Left ventricle myocardium inferior (tissue), 1 donor: ENCODE measurements at places on chromosomes 3 and 15. TPM values are rescaled to one million over a fixed set of nuclear protein-coding genes. Genes with fewer than 3 reads are reported as not detected.

- H3K36me3 ChIP-seq, result no peaks in the 10 kb centered on the region
- DNase-seq, result no peak
- no peak overlapping the region for H3K4me3 ChIP-seq
- peaks cover 24% of the 10 kb centered on the region for H3K4me1 ChIP-seq
These were observed 3.1 kb upstream of the C3orf33 start for GRCh38 chr3:155809181-155809580.

GRCh38 chr3:114809668-114810413 is 337.2 kb downstream of the ZBTB20 start:
- peaks cover 2% of the 10 kb centered on the region for H3K36me3 ChIP-seq
- H3K27ac ChIP-seq, result no peak overlapping the region

DNA sequence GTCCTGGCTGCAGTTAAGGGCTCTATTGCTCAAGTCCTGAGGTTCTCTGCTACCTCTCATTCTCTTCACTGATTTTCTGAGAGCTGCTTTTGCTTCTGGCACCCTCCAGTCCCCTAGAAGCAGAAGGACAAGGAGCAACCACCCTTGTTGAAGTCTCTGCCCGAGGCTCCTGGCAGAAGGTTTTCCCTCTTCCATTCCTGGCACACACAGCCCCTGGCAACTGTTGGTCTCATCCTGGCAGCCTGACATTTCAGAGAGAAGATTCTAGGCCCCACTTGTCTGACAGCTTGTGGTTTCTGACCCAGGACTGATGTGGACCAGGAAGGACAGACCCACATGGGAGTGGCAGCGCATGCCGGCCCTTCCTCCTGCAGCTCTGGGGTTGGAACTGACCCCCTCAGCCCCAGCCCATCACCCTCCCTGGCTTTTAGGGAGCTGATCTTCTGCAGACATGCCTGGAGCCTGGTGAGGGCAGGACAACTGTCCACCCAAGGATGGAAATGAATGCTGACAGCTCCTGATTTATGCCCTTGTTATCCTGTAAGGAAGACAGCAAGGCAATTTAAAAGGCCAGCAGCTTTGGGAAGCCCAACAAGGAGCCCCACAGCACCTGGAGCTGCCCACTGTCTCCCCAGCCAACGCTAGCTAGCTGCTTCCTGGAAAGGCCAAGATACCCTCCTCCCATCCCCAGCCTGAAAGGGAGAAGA is 13.0 kb upstream of the NTRK3 start:
- H3K27me3 ChIP-seq, result peaks cover 37% of the 10 kb centered on the region
- no peak overlapping the region for H3K4me3 ChIP-seq
- H3K27ac ChIP-seq, result no peak overlapping the region
- DNase-seq, result no peak
- no peaks in the 10 kb centered on the region for H3K36me3 ChIP-seq

DNA sequence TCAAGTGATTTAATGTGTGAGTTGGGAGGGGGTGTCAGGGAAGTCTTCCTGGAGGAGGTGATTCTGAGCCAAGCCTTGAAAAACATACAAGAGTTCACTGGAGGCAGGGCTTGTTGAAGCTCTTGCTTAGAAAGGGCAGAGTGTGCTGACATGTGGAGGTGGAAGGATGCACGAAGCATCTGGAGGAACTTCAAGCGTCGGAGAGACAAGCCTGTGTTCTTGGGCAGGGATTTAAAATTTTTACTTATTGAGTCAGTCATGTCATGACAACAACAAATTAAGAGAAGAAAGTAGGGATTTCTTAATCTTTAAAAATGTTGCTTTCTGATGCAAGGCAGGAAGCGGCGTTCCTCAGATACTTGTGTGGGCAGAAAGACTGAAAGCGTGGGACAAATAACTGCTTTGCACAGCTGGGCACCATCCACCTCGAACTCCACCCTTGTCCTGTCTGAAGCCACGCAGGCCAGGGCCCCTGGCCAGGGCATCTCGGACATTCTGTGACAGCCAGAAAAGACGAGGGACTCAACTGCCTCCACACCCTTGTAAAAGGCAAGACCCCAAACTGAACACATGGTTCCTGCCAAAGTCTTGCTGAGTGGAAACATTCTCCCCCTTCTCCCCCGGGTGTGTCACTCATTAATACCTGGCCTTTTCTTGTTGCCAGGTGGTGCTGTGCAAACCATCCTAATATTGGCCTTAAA is 6.9 kb upstream of the IL16 start:
- H3K36me3 ChIP-seq, result no peaks in the 10 kb centered on the region
- H3K4me1 ChIP-seq, result no peaks in the 10 kb centered on the region
- DNase-seq, result peak; percentile 77
- peak overlapping the region; percentile 78 for H3K27ac ChIP-seq

GRCh38 chr15:68636256-68636655 is 57.5 kb downstream of the CORO2B start:
- H3K4me1 ChIP-seq, result peaks cover 97% of the 10 kb centered on the region
- no peaks in the 10 kb centered on the region for H3K27me3 ChIP-seq
- no peak for DNase-seq
- peak overlapping the region; percentile 71 for H3K27ac ChIP-seq
- H3K4me3 ChIP-seq, result no peak overlapping the region
- no peaks in the 10 kb centered on the region for H3K36me3 ChIP-seq

DNA sequence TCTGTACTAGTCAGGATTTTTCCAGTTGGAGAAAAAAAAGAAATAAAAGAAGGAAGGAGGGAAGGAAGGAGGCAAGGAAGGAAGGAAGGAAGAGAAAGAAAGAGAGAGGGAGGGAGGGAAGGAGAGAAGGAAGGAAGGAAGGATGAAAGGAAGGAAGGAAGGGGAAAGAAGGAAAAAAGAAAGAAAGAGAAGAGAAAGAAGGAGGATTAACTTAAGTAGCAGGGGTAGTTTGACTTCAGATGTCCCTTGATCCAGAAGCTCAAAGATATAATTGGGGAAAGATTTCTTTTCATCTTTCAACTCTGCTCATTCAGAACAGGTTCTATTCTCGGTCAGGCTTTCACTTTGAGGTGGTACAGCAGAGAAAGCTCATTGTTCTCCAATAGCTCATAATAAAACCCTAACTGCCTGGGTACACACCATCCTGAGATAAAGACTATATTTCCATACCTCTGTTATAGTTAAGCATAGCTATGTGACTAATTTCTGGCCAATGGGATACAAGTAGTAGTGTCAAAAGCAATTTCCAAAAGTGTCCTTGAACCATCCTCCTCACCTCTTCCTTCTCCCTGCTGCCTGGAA is 23.5 kb upstream of the STT3B start:
- H3K27ac ChIP-seq, result no peak overlapping the region

- peaks cover 46% of the 10 kb centered on the region for H3K4me1 ChIP-seq
- H3K36me3 ChIP-seq, result no peaks in the 10 kb centered on the region
- no peak for DNase-seq
- no peak overlapping the region for H3K4me3 ChIP-seq
These were observed 117.9 kb downstream of the CORO2B start for GRCh38 chr15:68696414-68697363.

The SATB1 gene
- 44.3 TPM for total RNA-seq

The CLRN1 gene
- total RNA-seq, result not detected

The CHMP2B gene
- total RNA-seq, result 35.8 TPM

The RHOV gene
- not detected for total RNA-seq

The LRTM1 gene
- not detected for total RNA-seq

The CEMIP gene
- total RNA-seq, result 0.44 TPM

The LAMB2 gene
- total RNA-seq, result 772 TPM

The GOLGA8N gene
- total RNA-seq, result 10.9 TPM
